ENCODE measurements at places on chromosomes 5 and 9.

DNA sequence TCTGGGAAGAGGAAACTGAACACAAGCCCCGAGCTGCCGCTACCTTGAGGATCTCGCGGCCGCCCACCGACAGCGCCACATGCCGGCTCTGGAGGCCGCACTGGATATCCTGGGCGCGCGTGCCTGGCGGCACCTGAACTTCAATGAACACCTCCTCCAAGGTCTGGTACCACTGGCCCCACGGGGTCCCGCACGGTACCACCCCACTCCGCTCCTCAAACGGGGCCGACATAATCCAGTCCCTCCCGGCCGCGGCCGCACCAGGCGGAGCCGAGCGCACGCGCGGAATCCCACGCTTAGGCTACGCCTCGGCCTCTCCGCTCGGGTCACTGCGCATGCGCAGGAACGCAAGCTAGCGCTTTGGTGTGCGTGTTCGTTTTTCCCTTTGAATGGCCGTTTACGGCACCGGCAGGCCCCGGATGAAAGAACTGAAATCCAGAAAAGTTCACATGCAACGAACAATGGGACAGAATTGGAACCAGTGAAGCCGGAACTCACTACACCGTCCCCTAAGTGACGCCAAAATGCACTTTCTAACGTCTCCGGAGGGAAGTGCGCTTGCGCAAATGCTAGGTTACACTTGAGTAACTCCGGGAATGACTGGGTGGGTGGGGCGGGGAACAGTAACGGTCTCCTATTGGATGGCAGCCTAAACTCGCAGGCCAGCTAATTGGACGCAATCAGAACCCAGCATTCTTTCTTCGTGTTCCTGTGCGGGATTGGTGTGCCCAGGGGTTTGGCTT, at the start of gene NUDCD2:
Gene NUDCD2, minus strand, starts transcription at position 284 of the 743 bp plus-strand sequence. Its CDS starts 52 bp downstream, at position 232.
- DNase-seq = peak; percentile 100

GRCh38 chr5:32880796-32881195, 169.7 kb downstream of the NPR3 start:
- no peak for DNase-seq

DNA sequence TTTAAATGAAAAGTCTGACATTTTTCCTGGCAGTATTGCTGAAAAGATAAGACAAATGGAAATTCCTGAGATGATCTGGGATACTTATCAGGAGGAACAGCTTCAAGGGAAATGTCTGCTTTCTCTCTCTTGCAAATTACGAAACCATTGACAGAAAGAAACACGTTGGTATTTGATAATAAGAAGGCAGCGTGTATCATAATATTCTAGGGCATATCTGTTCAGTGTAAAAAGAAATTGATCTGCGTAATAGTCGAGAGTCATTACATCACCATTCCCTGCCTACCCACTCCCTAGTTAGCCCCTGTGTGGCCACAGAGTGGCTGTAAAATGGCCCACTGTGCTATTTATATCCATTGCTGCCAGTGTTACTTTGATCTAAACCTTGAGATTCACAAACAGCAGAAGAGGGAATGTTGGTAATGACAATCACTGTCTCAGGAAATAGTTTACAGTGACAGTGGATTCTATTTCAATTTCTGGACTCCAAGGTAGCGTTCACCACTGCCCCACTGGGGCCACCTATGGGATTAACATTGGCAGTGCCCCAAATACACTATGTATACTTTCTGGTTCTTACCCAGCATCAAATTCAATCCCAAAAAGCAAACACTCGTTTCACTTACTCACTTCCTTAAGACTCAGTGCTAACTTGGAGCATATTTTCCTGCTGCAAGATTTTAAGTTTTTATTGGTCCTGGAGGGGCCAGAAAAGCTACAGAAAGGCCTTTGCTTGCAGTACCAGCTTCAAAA, 133.4 kb upstream of the GAS1 start:
- no peak for DNase-seq

- no peak for DNase-seq
Observed at GRCh38 chr5:158326256-158326655, 467.3 kb upstream of the CLINT1 start.

- DNase-seq = no peak
Observed at GRCh38 chr5:125967576-125967975, 455.6 kb upstream of the GRAMD2B start.

- DNase-seq = peak; percentile 71
Observed at GRCh38 chr5:169161022-169161680, 139.8 kb downstream of the SLIT3 start.

- no peak for DNase-seq
Observed at GRCh38 chr9:98429613-98430012, 174.2 kb upstream of the TBC1D2 start.

DNA sequence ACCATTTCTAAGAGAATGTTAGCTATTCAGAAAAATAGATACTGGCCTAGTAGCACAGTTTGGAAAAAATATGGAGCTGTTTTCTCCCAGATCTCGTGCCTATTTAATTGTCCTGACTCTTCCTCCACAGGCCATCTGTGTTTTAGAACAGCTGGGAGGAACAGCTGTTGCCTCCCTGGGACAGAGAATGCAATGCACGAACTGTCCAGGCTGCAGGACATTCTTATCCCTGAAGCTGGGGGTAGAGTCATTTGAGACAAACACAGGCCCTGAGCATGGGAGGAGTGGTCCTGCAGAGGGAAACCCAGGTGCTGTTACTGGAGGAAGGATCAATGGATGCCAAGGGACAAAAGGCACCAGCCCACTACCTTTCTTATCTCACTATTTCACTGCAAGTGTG, 20.9 kb upstream of the SPARC start:
- DNase-seq = no peak

DNA sequence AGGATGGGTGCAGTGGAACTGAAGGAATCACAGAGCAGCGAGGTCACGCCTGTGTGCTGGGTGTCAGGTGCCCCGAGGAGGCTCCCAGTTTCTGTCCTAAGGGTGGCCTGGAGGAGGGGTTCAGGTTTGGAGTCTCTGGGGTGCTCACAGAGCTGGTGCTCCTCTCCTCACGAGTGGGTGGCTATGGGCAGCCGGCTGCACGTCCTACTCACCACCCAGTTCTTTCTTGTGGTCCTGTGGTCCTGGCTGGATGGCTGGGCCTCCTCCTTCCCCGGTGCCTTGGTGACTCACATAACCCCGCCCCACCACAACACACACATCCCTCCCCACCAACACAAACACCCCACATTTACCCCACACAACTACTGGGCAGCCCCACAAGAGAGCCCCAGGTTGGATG, 9.9 kb upstream of the PTGS1 start:
- no peak for DNase-seq

DNA sequence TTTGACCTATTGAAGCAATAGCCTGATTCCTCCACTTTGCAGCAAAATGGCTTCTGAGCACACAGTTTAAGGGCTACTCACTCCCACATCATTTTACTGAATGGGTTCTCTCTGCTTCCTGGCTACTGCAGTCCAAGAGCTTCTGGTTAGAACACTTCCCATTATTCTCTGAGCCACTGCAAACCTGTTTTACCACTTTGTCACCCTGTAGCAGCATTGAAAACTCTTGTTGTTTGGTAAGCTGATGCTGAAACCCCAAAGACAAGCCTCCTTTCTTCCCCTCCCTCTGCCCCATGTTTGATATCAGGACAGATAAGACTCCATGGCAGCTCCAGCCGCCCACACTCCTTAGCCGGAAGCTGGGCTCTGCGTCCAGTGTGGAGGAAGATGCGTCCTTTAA, 84.4 kb upstream of the RARS1 start:
- no peak for DNase-seq
